ENCODE measurements at places on chromosomes 13 and 19. TPM values are rescaled to one million over a fixed set of nuclear protein-coding genes. Genes with fewer than 3 reads are reported as not detected.

RNF225 gene
- not detected for total RNA-seq

MTUS2 gene
- not detected for total RNA-seq

S1PR5 gene
- total RNA-seq = not detected

LILRA1 gene
- total RNA-seq = not detected

CYP4F2 gene
- total RNA-seq = 0.09 TPM

DCT gene
- not detected for total RNA-seq

PRSS57 gene
- total RNA-seq = not detected

RASGRP4 gene
- not detected for total RNA-seq

All from dermis lymphatic vessel endothelial cell (primary cell).